CD4-positive, alpha-beta T cell treated with Interleukin-6 for 4 hours (primary cell): ENCODE measurements at places on chromosomes 5 and 9.

GRCh38 chr9:6711403-6711802 is 46.4 kb upstream of the KDM4C start:
- no peak for DNase-seq

DNA sequence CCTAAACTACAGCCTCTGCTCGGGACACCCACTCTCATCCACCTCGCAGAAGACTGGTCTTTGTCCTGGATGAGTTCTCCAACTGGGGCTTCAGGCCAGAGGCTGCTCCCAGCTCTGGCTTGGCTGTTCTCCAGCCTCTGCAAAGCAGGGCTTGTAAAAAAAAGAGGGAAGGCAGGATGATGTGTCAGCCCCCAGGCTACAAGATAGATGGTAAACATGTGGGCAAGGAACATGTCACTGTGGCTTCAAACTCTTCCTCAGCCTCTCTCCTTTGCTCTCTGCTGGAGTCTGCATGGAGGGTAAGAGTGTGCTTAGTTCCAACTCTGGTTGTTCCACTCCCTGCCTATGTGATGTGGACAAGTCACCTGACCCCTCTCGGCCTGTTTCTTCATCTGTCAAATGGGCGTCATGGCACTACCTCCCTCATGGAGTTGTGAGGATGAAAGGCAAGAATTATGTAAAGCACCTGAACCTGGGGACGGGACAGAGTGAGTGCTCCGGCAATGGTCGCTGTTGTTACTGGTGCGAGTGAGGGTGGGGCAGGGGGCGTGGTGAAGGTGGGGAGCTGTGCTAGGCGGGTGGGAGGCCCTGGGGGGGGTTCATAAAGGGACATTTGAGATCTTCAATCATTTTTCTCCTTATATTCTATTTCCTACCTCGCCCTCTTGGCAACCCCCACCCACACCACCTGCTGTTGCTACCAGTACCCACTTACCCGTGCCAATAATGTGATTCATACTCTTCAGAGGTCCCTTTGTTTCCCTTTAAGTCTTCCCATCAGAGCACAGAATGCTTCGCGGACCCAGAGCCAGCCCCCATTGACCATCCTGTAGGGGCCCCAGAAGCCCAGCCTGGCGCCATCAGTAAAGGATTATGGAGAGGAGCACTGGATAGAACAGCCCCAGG is 6.8 kb upstream of the ZNF79 start:
- no peak for DNase-seq

DNA sequence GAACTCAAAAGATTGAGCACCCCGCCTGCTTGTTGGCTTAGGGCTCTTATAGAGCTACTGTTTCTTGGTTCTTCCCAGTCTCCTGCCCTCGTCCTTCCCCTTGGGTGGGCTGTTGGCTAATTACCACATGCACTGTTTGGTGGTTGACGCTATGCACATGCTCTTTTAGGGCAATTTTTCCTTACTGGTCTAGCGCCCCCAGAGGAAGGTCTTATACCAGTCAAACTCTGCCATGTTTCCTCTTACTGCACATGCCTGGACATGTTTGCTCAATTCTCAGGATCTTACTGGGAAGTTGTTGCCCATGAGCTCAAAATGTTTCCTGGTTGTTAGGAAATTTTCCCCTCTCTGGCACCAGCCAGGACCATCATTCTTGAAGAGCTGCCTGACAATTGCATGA is 101.9 kb downstream of the SLC28A3 start:
- no peak for DNase-seq

GRCh38 chr9:134053401-134053871 is 14.4 kb downstream of the BRD3 start:
- DNase-seq: no peak

GRCh38 chr5:67050125-67050524 is 146.5 kb downstream of the CD180 start:
- no peak for DNase-seq

- DNase-seq: no peak
Measured at GRCh38 chr5:156667616-156668015, 182.5 kb upstream of the PPP1R2B start.

GRCh38 chr9:110161940-110162339 is 46.0 kb downstream of the C9orf152 start:
- no peak for DNase-seq

DNA sequence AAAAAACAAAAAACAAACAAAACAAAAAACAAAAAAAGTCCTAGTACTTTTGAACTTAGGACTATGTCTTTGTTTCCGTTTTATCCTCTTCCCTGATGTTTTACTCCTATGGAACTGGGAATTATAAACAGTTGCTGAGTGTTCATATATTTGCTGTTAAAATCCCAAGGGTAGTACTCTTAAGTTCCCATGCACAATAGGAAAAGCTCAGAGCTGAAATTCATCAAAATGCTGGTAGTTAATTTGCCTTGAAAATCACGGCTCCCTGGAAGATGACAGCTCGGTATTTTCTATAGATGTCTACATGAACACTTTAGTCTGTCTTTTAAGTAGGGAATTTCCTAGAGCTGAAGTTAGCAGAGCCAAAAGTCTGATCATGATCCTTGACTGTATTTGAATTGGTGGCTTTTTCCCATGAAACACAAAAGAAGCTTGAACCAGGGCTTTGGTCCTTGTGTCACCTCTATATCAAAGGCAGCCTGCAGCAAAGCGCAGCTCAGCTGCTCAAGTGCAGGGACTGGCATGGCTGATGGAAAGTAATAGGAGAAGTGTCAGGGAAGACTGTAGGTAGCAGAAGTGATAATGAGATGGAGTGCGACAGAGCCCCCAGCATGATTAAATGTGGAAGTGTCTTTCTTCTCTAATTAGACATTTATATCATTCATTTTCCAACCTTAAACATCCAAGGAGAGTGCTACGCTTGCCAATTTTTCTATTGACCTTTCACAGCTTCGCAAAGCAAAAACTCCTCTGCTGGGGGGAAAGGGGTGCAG is 310.9 kb downstream of the TRIM36 start:
- DNase-seq: no peak

- no peak for DNase-seq
Measured at GRCh38 chr5:72346398-72346797, 26.2 kb downstream of the PTCD2 start.

DNA sequence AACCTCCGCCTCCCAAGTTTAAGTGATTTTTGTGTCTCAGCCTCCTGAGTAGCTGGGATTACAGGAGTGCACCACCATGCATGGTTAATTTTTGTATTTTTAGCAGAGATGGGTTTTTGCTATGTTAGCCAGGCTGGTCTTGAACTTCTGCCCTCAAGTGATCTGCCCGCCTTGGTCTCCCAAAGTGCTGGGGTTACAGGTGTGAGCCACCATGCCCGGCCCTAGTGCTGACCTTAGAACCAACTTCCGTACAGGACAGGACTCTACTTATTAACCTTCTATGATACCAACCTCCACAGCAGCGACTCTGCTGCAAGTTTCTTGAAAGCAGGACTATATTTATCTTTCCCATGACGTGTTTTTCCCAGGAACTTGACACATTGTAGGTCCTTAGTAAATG is 176.9 kb downstream of the RGS3 start:
- DNase-seq: no peak

DNA sequence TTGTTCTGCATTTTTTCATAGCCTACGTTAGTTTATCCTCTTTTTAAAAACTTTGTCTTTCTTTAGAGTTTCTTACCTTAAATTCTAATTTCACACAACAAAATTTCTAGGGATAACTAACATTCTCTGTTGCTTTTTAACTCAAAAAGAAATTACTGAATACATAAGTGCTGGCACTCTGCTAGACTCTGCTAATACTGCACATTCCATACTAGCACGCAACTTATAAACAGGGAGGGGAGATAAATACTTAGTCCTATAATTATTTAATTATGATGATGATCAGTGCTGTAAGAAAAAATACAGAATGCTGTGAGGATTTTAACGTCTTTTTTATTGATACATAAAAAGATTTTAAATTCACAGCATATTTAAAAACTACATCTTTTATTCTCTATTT is 25.1 kb downstream of the RNF145 start:
- DNase-seq: no peak

- no peak for DNase-seq
Measured at GRCh38 chr9:28834156-28834555, 1260.9 kb upstream of the C9orf72 start.

DNA sequence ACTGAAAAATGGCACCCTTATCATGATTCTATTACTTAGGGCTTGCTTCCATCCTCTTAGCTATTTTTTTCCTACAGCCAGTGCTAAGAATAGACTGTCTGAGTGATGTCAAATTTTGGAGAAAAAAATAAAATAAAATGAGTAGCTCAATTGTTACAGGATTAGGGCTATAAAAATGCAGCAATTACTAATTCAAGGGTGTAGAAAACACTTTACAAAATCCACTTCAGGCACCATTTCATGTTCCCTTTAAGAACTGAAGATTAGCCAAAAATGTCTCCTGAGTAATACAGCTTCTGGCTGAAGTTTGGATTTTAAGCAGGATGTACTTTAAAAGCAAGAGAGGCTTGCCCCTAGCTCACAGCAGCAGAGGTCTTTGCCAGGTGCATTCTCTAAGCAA is 240.5 kb upstream of the IRX1 start:
- no peak for DNase-seq

DNA sequence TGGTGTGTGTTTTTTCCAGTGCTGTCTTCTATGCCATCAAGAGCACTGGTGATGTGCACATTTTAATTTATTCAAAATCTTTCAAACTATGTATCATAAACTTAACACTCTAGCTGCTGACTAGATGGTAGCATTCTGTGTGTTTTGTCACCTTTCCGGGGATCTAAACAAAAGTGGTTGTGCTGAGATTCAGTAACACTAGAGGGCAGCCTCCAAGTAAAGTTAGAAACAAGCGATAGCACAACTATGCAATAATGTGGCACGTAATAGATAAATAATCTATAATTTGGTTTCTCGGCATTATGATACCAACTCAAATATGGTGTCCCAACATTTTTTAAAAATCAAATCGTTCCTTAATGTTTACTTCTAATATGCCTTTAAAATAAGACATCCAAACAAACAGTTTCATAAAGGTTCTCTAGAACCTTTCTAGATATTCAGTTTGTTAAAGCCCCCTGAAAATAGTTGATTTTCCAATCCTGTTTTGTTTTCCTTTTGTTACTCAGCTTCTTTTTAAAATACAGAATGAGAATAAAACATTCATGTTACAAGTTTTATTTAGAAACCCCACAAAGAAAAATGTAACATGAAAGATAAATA is 16.9 kb downstream of the SEMA6A start:
- DNase-seq: no peak

GRCh38 chr5:113606298-113607134 is 93.0 kb downstream of the YTHDC2 start:
- peak; percentile 50 for DNase-seq

DNA sequence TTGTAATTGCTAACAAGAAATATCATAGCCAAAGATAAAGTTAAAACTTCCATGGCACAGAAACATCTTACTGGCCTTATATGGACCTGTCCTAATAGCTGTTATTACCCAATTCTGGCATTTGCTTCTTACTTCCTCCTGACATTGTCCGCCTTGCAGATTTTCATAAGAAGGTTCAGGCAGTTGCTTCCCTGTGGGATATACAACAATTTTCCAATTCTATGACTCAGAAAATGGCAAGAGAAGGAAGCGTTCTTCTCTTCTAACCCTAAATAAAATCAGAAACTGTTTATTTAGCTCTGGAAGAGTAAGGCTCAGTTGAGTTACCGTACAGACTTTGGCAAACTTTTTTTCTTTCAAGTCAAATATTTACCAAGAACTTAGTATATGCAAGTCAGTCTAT is 1.7 kb downstream of the PRKAA1 start:
- DNase-seq: no peak

GRCh38 chr9:93225417-93225816 is 41.5 kb downstream of the WNK2 start:
- no peak for DNase-seq

GRCh38 chr5:119287547-119288111 is 68.2 kb upstream of the TNFAIP8 start:
- DNase-seq: peak; percentile 74

- DNase-seq: no peak
Measured at GRCh38 chr9:106755736-106756135, 107.2 kb upstream of the ZNF462 start.

DNA sequence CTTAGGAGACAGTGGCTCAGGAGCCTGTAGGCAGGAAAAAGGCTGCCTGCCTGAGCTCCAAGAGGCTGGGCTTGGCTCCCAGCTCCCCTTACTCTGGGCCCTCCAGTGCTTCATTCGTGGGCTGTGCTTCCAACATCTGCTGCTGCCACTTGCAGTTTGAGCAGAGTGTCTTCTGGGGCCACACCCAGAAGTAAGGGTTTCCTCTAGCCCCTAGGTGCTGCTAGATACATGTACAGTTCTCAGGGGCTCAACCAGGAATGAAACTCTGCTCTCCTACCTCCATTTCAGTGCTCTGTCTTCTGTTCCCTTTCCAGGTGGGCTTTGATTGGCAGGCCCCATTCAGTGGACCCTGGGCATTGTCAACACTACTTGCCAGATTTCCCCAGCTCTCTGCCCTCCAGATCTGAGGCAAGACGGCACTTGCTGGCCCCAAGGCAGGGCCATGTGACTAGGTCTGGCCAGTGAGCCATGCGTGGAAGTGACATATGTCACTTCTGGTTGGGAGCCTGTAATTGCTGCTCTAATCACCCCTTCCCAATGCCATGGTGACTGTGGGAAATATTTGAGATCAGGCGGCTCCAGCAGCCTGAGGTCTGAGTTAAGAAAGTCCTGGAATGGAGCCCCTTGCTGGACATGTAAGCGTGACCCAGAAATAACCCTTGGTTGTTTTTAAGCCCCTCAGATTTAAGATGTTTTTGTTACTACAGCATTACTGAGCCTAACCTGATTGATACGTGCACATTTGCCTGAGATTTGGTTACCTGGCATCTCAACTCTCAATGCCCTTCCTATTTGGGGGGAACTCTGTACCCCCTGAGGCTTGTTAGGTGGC is 9.4 kb upstream of the BOD1 start:
- no peak for DNase-seq

DNA sequence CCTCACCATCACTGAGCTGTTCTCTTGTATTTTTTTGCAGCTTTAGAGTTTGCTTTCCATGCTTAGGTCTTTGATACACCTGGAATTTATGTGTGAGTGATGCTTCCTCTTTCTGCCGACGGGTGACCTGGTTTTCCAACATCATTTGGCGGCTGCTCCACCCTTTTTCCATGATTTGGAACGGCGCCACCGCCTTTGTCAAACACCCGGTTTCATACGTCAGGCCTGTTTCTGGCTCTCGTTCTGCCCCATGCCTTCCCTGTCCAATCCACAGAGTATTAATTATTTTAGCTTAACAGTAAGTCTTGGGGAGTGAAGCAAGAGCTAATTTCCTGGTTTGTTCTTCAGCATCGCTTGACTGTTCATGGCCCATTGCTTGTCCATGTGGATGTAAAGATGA is 30.2 kb downstream of the CACNA1B start:
- DNase-seq: no peak

GRCh38 chr9:86175223-86175622 is 75.9 kb upstream of the GOLM1 start:
- DNase-seq: no peak

GRCh38 chr5:67404256-67405100 is 207.9 kb upstream of the CD180 start:
- DNase-seq: no peak

DNA sequence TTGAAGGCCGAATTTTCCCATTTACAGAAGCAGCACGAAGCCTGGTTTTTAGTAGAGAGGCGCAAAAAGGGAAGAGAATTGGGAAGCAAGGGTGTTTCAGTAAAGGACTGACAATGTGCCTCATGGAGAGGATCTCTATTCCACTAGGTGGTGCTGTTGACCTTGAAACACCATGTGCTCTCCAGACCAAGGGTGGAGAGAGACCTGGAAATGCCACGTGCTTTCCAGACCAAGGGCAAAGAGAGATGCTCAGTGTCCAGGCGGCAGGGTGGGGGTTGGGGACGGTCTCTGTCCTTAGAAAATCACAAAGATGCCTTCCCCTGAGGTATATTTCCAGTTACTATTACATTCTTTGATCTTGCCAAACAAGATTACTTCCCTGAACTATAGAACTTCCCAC is 425.3 kb downstream of the CSNK1G3 start:
- no peak for DNase-seq

- peak; percentile 86 for DNase-seq
Measured at GRCh38 chr5:178234750-178235587, 2.4 kb upstream of the PHYKPL start.
